ENCODE measurements at places on chromosomes 5 and 9.

GRCh38 chr9:124139001-124139400 lies 118.7 kb upstream of the NEK6 start:
- no peak for DNase-seq

DNA sequence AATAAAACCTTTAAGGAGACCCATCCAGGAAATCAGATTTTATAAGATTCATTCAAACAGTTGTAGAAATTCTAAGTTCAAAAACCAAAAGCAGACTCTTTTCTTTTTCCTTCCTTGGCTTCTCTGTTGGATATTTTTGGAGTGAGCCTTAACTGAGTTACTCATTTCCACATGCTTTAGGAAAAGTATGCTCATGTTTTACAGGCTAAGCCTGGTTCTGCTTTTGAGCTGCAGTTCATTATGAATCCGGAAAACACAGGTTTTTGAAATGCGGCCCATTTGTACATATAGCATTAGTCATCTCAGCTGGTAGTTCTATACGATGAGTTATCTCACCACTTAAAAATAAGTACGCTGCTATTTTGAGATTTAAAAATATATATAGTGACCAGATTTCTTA lies 156.6 kb upstream of the DMRT1 start:
- no peak for DNase-seq

DNA sequence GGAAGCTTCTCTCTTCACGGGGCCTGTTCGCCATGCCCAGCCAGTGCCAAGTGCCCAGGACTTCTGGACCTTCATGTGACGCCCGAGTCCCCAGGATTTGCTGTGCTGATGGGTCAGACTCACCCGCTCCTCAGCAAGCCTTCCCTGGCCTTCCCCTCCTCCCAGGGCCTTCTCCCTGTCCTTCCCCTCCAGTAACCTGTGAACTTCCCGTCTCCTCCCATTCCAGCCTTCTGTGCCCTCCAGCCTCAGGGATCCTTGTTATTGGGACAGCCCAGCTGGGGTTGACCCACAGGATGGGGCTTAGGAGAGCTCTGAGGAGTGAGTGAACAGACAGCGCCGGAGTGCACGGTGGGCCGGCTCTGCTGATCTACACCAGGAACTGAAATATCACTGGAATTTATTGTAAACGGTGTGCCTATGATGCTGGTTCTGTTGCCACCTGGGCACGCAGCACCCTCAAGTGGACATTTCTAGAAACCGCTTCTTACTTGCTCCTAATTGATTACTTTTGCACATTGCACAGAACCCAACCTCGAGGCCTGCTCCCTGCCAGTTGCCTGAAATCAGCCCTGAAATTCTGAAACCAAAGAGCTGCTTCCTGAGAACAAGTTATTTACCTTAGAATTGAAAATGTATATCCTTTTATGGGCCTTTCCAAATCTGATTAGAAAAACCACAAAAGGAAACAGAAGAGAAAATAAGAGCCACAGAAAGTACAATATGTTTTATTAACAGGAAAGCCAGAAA lies 1.5 kb downstream of the SPAAR start:
- DNase-seq: no peak

GRCh38 chr9:117546894-117547678 lies 132.2 kb upstream of the ASTN2 start:
- no peak for DNase-seq

DNA sequence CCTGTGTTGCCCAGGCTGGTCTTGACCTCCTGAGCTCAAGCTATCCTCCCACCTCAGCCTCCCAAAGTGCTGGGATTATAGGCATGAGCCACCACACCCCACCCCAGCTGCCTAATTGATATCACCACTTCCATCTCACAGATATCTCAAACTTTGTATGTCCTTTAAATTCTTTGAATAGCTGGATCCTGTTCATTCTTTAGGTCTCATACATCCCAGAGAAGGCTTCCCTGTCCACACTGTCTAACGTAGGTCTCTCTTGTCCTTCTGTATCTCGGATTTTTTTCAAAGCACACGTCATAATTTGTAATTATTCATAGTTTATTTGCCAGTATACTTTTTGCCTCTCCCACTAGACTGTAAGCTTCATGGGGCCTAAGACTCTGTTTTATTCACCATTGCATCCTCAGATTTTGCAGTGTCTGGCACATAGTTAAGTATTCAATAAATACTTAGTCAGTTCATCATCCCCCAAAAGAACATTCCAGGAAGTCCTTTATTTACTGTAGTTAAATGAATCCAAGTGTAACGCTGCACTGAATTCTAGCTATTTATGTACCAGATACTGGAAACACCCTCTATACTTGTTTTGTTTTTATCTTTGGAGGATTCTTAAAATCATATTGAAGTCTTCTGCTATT lies 10.5 kb downstream of the ARSK start:
- no peak for DNase-seq

- no peak for DNase-seq
Measured at GRCh38 chr5:53318303-53318702, 162.1 kb upstream of the FST start.

- no peak for DNase-seq
Measured at GRCh38 chr9:87158765-87159164, 211.5 kb upstream of the GAS1 start.

DNA sequence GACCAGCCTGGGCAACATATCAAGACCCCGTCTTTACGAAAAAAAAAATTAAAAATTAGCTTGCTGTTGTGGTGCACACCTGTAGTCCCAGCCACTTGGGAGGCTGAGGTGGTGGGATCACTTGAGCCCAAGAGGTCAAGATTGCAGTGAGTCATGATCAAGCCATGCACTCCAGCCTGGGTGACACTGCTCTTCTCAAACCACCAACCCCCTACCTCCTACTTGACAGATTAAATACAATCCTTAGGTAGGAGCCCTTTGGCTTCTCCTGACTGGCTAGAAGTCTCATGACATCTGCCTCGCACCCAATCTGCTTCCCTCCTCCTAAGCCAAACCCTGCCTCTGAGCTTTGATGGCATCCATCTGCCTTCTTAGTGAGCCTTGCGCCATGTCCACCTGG lies 11.6 kb upstream of the FBP1 start:
- DNase-seq: no peak

DNA sequence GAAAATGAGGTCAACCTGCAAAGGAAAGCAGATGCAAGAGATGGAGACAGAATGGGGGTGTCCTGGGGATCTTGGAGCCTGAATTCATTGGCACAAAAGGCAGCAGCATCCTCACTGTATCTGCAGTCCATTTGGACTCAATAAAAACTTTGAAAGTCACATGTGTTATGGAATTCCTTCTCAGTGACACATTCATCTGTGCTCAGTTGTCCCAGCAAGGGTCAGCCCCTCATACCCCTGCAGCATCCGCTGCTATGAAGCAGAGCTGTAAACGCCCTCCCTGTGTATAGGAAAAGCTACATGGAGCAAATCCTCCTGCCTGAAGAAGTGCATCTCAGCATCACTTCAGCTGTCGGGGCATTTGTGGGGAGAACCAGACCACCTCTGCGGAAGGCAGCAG lies 14.5 kb upstream of the RARS1 start:
- no peak for DNase-seq

GRCh38 chr9:71571186-71571585 lies 197.1 kb downstream of the CEMIP2 start:
- DNase-seq: no peak

- DNase-seq: no peak
Measured at GRCh38 chr9:121607434-121608167, 43.8 kb upstream of the DAB2IP start.

GRCh38 chr5:2166306-2166978 lies 283.7 kb upstream of the IRX4 start:
- no peak for DNase-seq

- no peak for DNase-seq
Measured at GRCh38 chr5:65790371-65791163, 68.6 kb downstream of the NLN start.

DNA sequence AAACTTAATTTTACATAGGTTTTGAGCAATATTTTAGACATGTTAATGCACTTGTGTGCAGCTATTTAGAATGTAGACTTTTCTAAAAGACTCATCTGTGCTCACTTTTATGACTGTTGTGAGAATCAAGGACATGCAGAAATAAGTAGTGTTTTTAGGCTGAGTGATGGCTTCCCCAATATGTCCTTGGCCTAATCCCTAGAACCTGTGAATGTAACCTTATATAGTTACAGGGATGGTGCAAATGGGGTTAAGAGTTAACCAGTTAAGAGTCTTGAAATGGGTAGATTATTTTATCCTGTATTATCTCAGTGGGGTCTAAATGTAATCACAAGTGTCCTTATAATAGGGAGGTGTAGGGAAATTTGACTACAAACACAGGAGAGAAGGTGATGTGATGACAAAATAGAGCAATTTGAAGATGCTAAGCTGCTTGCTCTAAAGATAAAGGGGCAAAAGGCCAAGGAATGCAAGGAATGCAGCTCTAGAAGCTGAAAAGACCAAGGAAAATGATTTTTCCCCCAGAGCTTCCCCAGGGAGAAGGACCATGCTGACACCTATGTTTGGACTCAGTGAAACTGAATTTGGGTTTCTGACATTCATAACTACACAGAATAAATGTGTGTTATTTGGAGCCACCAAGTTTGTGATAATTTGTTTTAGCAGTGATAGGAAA lies 298.0 kb upstream of the PAPPA start:
- DNase-seq: no peak

GRCh38 chr5:172906888-172907287 lies 52.3 kb upstream of the RPL26L1 start:
- DNase-seq: no peak

GRCh38 chr9:131868766-131869165 lies 128.9 kb upstream of the RAPGEF1 start:
- no peak for DNase-seq

DNA sequence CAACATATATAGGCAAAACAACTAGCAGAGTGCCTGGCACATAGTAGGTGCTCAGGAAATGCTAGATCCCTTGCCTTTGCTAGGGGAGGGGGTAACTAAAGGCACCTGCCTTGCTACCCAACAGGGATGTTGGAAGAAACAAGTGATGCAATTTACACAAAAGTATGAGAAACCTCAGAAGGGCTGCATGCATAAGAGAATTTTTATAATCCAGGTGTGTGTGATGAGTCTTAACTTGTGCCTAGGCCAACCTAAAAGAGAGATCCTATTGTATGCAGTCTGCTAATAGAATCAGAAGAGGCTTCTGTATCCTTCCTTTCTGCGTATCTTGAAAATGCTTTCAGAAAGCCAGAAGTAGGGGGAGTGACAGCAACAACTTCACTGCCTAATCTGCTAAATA lies 135.9 kb downstream of the SLIT3 start:
- DNase-seq: no peak

GRCh38 chr9:89999534-90000370 lies 394.9 kb downstream of the GADD45G start:
- peak; percentile 43 for DNase-seq

- no peak for DNase-seq
Measured at GRCh38 chr9:123175854-123176629, 92.3 kb downstream of the STRBP start.

DNA sequence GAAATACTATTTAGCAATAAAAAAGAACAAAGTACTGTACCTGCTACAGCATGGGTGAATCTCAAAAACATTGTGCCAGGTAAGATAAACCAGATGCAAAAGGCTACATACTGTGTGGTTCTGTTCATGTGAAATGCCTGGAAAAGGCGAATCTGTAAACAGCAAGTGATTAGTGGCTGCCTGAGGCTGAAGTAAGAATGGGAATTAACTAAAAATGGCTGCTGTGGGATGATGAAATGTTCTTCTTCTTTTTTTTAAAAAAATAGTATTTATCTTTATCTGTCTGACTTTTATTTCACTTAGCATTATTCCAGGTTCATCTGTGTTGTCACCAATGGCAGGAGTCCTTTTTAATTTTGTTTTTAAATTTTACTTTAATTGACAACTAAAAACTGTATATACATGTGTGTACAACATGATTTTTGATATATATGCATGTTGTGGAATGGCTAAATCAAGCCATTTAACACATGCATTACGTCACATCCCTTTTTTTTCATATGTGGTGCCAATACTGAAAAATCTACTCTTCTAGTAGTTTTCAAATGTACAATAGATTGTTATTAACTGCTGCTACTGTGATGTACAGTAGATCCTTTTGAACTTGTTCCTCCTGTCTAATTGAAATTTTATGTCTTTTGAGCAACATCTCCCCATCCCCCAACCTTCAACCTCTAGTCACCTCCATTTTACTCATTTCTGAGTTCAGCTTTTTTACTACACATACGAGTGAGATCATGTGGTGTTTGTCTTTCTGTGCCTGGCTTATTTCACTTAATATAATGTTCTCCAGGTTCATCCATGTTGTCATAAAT lies 62.9 kb upstream of the TNFAIP8 start:
- DNase-seq: no peak

All from NCI-H1436 treated with DMSO at 0.1 percent for 48 hours (cell line).